ENCODE measurements at places on chromosomes 1 and 21.

DNA sequence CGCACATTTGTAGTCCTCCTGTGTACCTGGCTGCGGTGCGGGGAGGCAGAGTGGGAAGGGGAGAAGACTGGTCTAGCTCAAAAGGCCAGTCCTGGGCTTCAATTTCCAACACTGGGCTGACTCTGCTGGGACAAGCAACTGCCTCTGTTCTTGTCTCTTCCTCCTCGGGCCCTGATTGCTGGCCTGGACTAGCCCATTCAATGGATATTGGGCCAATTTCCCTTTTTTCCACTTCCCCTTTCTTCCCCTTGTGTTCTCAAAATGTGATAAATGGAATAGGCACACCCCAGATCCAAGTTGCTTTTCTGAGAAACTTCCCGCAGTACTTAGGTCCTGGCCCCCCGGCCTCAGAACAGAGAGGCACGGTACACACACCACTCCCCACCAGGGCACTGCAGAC is 48.2 kb downstream of the SPSB1 start:
- no peak for DNase-seq

DNA sequence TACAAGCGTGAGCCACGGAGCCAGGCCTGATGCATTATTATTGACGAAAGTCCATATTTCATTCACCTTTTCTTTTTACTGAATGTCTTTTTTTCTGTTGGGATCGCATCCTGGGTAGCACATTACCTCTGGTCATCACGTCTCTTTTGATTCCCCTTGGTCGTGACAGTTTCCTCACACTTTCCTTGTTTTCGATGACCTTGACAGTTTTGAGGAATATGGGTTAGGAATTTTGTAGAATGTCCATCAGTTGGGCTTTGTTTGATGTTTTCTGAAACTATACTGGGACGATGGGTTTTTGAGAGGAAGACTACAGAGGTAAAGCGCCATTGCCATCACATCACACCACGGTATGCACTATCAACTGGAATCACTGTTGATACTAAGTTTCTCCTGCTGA is 26.6 kb upstream of the GALNT2 start:
- no peak for DNase-seq

DNA sequence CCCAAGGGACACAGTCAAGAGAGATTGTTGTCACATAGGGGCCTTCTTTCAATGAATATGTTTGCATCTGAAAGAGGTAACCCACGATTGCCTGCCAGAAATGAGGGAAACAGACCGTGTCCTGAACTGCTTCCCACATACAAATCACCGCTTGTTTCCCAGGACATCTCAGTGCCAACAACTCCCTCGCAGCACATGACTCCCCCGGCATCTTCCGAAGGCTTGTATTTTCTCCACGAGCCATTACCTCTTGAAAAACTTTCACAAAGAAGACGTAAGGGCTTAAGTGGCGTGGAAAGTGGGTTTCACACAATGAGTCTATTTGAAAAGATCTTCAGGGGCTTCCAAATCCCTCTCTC is 31.6 kb upstream of the PDE9A start:
- no peak for DNase-seq

DNA sequence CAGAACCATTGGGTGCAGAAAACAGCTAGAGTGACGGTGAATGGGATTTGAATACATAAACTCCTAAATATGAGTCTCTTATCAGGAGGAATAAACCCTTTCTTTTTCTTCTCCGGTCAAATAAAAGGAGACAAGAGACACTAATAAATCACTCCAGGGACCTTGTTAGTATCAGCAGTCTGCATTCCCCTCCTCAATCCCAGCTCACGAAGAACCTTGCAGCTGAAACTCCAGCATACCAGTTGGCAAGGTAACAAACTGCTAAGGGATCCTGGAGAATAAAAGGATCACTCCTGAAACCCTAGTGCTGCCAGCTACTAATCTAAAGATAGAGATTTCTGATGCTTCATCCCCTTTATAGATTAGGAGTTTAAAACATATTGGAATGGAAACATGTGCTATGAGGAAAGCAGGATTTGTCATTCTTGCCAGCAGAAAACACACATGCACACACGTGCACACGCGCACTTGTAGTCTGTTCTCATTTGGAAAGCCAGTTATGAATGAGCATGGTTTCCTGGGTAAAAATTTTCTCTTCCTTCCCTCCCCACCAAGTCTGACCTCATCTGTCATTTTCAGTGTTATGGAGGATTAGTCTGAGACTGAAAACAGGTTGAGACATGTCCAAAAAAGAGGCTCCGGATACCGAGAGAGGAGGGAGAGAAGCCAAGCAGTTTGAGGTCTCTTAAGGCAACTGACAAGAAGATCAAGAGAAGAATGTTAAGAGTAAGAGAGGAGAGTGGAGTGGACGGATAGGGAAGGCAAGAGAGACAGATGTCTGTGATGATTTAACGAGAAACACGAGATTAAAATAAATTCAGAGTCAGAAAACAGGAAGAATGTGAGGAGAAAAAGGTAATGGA is 10.9 kb downstream of the IER5 start:
- DNase-seq = no peak

- no peak for DNase-seq
Measured at GRCh38 chr1:52551507-52552235, 1.2 kb downstream of the TUT4 start.

GRCh38 chr1:56032096-56032676 is 547.2 kb downstream of the PLPP3 start:
- no peak for DNase-seq

GRCh38 chr1:184385865-184386311 is 941 bp upstream of the C1orf21 start:
- DNase-seq = no peak

GRCh38 chr1:38095454-38095931 is 48.9 kb upstream of the POU3F1 start:
- no peak for DNase-seq

- DNase-seq = no peak
Measured at GRCh38 chr1:45005761-45006160, 5.4 kb downstream of the HECTD3 start.

GRCh38 chr21:15730484-15731242 is 881 bp downstream of the USP25 start:
- DNase-seq = no peak

DNA sequence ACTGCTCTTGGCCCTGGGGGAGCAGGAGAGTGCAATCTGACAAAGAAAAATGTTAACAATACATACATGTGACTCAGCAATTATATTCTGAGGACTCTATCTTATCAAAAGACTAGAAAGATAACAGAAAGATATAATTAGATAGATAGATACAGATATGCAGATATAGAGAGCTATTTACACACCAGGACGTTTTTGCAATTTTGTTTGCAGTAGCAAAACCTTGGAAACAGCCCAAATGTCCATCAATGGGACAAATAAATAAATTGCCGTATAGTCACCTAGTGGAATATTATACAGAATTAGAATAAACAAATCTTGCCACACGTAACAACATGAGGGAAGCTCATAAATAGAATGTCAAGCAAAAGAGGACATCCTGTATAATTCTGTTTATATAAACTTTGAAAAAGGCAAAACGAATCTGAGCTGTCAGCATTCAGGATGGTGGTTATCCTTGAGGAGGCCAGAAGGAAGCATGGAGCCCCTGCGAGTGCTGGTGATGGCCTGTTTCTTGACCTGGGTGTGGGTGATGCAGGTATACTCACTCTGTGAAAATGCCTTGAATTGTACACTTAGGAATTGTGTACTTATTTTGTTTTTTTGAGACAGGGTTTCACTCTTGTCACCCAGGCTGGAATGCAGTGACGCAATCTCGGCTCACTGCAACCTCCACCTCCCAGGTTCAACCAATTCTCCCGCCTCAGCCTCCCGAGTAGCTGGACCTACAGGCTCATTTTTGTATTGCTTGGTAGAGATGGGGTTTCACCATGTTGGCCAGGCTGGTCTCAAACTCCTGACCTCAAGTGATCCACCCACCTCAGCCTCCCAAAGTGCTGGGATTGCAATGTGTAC is 12.8 kb upstream of the TRIM63 start:
- no peak for DNase-seq

GRCh38 chr1:91704746-91705145 is 181.2 kb downstream of the TGFBR3 start:
- DNase-seq = no peak

DNA sequence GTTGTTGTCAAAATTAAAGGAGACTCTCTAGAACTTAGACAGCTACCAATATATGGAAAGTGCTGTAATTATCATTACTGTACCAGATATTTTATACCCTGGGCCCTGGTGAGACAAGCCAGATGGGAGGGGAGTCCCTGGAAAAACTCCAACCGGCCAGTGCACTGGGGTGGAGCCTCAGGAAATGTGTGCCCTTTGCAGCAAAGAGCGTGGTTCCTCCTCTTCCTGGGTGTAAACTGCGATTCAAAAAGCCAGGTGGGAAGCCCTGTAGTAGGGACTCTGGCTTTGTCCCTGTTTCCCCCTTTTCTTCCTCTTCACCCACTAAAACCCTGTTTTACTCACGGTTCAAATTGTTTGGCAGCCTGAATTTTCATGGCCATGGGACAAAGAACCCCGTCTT is 812.3 kb downstream of the PLA2G4A start:
- DNase-seq = no peak

- DNase-seq = no peak
Measured at GRCh38 chr1:153355445-153356071, 2.1 kb upstream of the S100A9 start.

- DNase-seq = peak; percentile 87
Measured at GRCh38 chr1:67355745-67356424, 48.2 kb downstream of the IL12RB2 start.

GRCh38 chr1:201358596-201358995 is 18.9 kb downstream of the TNNT2 start:
- DNase-seq = no peak

DNA sequence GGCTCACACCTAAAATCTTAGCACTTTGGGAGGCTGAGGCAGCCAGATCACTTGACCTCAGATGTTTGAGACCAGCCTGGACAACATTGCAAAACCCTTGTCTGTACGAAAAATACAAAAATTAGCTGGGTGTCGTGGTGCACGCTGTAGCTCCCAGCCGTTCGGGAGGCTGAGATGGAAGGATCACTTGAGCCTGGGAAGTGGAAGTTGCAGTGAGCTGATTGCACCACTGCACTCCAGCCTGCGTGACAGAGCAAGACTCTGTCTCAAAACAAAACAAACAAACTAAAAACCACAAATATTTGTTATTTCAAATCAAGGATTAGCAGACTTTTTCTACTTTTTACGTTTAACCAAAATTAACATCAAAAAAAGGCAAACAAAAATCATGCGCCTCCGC is 31.3 kb downstream of the INKA2 start:
- peak; percentile 45 for DNase-seq

- no peak for DNase-seq
Measured at GRCh38 chr1:45994423-45994822, 138.0 kb downstream of the PIK3R3 start.

- no peak for DNase-seq
Measured at GRCh38 chr1:231091831-231092301, 51.8 kb upstream of the FAM89A start.

- no peak for DNase-seq
Measured at GRCh38 chr1:1806890-1807289, 28.6 kb upstream of the NADK start.

GRCh38 chr1:39310691-39311090 is 106.2 kb downstream of the MACF1 start:
- DNase-seq = no peak

DNA sequence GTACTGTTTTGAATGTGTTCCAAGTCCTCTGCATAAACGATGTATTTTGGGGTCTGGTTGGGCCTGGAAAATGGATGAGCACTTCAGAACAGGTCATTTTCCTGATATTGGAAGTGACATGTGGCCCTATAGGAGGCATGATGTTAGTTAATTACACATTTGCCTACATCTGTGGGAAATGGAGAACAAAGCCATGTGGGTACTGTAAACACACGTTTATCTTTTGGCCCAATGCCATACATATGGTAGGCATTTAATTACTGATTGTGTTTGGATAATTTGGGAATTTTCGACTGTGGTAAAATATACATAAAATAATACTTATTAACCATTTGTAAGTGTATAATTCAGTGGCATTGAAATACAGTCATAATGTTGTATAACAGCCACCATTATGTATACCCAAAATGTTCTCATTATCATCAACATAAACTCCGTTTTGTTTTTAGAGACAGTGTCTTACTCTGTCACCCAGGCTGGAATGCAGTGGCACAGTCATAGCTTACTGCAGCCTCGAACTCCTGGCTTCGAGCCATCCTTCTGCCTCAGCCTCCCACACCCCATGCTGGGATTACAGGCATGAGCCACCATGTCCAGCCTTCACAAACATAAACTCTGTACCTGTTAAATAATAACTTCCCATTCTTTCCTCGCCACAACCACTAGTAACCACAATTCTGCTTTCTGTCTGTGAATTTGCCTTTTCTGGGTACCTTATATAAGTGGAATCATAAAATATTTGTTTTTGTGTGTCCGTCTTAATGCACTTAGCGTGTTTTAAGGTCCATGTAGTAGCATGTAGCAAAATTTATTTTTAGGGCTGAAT is 11.9 kb upstream of the RNPEP start:
- no peak for DNase-seq

DNA sequence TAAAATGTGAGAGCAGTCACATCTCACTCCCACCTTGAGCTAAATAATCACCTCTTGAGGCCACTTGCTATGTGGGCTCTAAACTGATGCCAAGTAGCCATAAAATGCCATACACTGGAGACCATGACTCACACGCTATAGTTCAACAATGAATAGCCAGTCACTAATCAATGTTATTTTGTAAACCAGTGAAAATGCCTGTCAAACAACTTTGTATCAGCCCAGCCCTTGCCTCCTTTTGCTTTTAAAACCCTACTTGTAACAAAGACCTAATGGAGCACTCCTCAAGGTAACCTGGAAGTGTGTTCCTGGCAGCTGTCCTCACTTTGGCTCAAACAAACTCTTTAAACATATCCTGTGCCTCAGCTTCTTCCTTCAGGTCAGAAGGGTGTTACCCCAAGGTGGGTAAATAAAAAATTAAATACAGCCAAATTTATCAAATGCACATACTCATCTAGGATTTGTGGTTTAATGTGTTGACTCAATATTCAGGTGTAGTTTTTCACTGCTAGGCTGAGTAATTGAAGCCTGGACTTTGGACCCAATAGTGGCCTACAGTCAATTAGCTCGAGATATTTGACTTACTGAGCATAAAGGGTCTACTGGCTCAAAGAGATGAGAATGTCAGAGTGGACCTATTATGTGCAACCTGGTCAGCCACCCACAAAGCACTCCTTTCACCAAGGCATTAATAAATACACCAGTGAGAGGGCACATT is 154.3 kb downstream of the COQ8A start:
- DNase-seq = no peak

Data from GM04503 (cell line).